Stimulated activated CD4-positive, alpha-beta T cell treated with anti-CD3 and anti-CD28 coated beads, Interleukin-4, amount 100 ng/mL, for 1 hour (primary cell): ENCODE measurements at places on chromosomes 12 and 14.

- DNase-seq, result peak; percentile 21
Measured at GRCh38 chr14:61334197-61334701, 12.9 kb downstream of the PRKCH start.

DNA sequence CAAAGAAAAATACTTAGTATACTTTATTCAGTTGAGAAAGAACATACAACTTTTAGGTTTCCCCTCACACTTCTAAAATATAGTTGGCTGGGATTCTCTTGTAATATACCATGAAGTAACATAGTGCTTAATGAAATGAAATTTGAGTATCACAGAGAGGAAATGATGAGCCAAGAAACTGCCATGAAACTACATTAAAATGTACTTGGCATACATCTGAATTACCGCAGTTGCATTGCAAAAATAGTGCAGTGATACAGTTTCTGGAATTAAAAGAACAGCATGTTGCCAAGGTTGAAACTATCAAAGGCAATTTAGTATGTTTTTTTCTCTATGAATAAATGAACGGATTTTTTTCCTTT is 389.2 kb downstream of the TMEM117 start:
- no peak for DNase-seq

GRCh38 chr14:61627612-61628011 is 67.7 kb upstream of the HIF1A start:
- DNase-seq, result no peak

- no peak for DNase-seq
Measured at GRCh38 chr12:65188179-65188701, 18.9 kb downstream of the LEMD3 start.

GRCh38 chr12:33581613-33582122 is 142.0 kb upstream of the SYT10 start:
- no peak for DNase-seq

DNA sequence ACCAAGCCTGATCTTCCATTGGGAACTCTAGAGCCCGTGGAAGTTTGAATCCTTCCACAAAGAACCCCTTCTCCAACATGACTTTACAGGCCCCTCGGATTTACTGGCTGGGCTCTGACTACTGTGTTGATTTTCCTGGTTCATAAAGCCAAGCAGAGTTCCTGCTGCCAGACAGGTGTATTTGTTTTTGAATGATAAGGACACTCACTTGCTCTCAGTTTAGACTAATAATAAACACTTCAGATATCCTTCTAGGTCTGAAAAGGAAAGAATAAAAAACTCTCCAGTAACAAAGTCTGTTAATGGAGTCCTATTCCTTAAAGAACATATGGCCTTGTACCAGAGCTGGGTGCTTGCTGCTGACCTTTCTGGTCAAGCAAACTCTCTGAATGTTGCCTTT is 31.0 kb downstream of the SIX1 start:
- DNase-seq, result no peak

DNA sequence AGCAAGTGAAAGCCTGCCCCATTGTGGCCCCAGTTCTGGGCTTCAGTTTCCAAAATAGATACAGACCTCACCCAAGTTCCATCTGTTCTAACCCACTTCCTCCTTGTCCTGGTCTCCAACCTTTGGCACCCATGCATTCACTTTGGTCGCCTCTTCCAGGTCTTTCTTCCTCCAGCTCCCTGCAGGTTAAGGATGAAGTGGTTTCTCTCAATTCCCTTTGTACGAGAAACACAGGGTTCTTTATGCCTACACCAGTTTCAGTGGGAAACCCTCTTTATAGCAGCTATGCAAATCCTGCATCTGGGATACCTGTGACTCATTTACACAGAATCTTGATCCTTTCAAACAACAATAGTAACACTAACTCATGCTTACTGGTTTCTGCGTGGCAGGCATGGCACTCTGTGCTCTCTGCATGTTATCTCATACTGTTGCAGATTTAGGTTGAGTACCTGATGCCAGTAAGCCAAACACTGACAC is 110.6 kb upstream of the AMIGO2 start:
- DNase-seq, result peak; percentile 36

DNA sequence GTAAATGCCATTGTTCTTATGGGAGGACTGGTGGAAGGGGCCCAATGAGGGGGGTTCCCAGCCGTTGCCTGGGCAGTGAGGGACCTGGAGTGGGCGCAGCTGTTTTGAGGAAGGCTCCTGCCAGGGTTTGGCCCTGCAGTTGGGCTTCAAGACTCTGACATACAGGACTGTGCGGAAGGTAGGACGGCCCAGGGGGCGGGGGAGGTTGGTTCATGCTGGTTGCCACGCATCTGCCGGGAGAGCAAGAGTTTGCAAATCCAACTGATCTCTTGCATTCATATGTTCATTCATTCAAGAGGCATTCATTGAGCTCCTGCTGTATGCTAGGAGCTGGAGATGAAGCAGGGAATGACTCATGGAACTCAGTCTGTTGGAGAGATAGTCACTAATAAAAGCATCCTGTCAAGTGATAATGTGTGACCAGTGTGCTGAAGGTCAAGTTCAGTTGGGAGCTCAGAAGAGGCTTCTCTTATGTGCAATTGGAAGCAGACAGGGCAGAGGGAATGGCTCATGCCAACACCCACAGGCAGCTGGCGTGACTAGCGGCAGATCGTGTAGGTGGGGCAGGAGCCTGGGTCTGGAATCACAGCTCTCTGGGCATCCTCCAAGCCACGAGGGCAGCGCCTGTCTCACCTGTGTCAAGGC is 7.8 kb downstream of the SH2B3 start:
- DNase-seq, result no peak
